ENCODE measurements at places on chromosomes 16 and 17.

DNA sequence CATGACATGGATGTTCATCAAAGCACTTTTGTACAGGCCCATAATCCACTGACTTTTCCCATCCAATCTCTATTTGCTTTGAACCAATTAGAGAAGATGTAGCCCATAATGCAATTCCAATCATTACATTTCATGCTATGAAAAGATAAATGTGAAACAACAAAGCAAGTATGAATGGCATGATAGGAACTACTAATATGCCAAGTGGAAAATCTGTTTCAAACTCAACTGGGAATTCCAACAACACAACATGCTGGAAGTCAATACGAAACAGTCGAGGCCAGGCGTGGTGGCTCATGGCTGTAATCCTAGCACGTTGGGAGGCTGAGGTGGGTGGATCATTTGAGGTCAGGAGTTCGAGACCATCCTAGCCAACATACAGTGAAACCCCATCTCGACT, 39.6 kb upstream of the TMEM97 start:
- no peak for DNase-seq

- DNase-seq: no peak
These were observed 57.1 kb downstream of the CYTH1 start for GRCh38 chr17:78724999-78725398.

DNA sequence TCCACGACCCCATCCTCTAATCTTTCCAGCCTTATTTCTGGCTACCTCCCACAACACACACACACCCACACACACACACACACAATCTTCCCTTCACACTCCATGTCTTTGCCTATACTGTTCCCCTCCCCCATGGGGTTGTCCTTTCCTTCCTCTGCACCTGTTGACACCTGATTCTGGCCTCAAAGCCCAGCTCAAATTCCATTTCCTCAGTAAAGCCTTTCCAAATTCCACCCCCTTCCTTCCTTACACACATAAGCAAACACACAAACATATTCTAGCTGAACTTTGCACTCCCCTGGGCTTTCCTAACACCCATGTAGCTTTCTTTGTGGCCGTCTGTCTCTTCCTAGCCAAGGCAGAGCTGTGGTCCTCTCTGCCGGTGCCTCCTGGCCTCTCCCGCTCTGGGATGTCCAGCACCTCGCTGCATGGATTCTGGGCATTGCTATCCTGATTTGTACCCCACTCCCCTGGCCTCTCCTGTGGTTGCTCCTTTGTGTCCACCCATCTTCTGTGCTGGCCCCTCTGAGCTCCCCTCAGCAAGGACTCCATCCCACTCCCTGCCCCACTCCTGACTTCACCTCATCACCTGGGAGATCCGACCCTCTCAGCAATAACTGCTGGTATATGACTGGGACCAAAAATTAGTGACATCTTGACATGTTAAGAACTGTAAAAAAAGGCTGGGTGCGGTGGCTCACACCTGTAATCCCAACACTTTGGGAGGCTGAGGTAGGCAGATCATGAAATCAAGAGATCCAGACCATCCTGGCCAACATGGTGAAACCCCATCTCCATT, 8.4 kb upstream of the SRCIN1 start:
- no peak for DNase-seq

DNA sequence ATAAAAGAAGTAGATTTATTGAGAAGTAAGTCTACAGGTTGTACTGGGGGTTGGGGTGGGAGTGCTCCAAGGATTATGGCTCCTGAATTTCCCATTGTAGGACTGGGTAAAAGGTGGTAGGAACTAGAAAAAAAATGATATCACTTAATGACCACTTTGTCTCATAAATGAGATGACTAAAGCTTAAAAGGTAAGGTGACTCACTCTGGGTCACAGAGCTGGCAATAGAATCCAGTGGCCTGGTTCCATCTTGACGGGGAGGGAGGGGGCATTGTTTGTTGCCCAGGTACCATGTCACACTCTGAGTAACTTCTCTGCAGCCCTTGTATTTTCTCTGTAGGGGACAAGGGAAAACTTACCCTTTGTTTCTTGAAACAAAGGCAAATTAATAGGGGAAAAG, 126.1 kb downstream of the PITPNC1 start:
- DNase-seq: no peak

DNA sequence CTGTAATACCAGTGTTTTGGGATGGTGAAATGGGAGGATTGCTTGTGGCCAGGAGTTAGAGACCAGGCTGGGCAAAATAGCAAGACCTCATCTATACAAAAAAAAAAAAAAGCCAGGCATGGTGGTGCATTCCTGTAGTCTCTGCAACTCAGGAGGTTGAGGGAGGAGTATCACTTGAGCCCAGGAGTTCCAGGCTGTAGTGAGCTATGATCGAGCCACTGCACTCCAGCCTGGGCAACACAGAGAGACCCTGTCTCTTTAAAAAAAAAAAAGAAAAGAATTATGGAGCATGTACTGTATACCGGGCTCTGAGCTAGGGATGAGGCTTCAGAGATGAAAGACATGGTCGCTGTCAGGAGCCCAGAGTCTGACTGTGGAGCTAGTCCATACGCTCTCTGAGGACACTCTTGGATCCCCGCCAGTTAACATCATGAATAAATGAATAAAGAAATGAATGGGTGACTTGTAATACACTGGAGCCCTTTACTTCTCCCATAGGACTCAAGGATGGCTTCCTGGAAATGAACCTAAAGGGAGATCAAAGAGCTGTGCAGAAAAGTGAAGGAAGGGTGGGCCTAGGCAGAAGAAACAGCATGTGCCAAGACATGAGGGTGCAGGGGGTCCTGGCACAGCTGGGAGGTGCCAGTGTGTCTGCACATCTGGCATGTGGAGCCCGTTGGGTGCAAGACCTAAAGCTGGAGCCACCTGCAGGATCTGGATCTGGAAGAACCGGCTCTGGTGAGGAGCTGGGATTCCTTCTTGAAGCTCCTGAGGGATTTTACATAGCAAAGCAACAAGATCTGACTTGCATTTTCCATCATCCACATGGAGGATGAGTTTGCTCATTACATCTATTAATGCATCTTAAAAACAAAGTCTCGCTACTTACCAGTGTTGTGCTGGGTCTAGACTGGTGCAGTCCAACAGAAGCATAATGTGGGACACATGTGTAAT, 120.4 kb downstream of the IRX3 start:
- DNase-seq: no peak

Measured in activated T-helper 1 cell treated with Interleukin-2 at 50 U/mL for 16 hours (primary cell).